ENCODE measurements at places on chromosomes 16 and 17.

- DNase-seq: no peak
Measured at GRCh38 chr16:57089406-57089805, 3.0 kb upstream of the CPNE2 start.

- no peak for DNase-seq
Measured at GRCh38 chr17:68512960-68513474, 787 bp downstream of the PRKAR1A start.

GRCh38 chr17:67628580-67629013, 89.1 kb upstream of the NOL11 start:
- no peak for DNase-seq

GRCh38 chr17:42868338-42868737, 17.3 kb downstream of the AOC3 start:
- DNase-seq: no peak

GRCh38 chr16:87418644-87419043, 26.5 kb downstream of the MAP1LC3B start:
- no peak for DNase-seq

DNA sequence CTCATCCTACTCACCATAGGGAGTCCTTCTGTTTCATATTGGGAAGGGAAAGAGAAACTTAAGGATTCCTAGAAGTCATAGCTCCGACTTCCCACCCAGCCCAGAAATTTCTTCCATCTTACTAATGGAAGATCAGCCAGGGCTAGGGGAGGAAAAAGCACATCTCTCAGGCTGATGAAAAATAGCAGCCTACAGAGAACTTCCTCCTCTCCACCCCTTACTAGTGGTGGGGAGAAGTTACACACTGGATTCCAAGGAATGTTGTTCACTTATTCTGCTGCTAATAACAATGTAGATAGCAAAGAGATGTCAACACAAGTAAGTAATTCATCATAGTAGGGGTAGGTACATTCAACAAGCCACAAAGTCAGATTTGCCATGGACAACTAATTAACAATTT, 94.4 kb downstream of the SPACA3 start:
- DNase-seq: no peak

DNA sequence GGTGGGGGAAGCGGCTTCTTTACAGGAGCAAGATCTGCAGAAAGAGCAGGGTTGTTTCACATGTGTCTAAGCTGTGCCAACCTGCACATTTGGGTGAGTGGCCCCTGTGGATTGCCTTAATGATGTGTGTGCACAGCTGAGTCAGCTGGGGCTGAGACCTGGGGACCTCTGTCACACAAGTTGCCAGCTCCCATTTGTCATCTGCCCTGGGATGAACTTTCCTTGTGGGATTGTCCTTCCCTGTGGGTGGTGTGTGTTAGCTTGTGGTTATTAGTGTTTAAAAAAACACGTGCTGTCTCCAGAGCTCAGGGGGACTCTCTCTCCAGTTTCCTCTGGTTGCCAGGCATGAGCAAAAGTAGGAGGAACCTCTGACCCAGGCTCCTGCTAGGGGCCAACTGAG, 400.5 kb upstream of the CCL2 start:
- no peak for DNase-seq

GRCh38 chr17:321386-321941, 31.1 kb downstream of the RPH3AL start:
- no peak for DNase-seq

DNA sequence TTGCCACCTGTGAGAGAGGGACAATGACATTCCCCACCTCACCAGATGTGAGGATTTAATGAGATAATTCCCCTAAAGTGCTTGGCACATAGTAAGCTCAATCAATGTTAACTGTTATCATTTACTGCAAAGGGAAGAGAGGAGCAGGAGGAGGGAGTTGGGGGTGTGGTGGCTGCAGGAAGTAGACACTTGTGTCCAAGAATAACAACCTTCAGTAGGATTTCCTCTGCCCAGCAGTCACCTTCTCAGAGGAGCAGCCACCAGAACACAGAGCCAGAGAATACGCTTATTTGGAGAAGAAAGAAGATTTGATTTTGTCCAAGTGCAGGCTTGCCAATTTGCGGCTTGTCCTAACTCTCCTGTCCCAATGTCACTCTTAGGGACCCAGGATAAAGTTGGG, 10.2 kb downstream of the CBX4 start:
- DNase-seq: no peak

- no peak for DNase-seq
Measured at GRCh38 chr16:48862087-48862532, 252.1 kb upstream of the N4BP1 start.

- DNase-seq: no peak
Measured at GRCh38 chr17:35726953-35727460, 4.4 kb upstream of the RASL10B start.

- DNase-seq: no peak
Measured at GRCh38 chr16:3472878-3473595, 22.3 kb downstream of the C16orf90 start.

GRCh38 chr16:85204242-85205010, 92.2 kb upstream of the CIBAR2 start:
- no peak for DNase-seq

DNA sequence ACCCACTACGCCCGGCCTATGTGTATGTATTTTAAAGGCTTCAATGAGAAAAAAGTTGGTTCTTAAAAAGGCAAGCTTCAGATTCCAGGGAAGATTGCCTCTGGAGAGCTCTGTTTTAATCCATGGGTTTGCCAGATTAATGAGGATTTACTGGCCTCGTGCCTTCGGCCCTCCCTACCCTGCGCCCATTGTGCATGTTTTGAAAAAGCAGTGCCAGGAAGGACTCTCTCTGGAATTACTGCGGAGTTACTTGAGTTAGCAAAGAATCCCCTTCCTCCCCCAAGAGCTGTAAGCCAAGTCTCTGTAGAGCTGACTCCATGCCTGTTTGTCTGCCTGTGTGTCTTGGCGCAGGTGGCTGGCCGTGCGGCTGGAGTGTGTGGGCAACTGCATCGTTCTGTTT, 98.9 kb downstream of the ABCC6 start:
- DNase-seq: no peak

DNA sequence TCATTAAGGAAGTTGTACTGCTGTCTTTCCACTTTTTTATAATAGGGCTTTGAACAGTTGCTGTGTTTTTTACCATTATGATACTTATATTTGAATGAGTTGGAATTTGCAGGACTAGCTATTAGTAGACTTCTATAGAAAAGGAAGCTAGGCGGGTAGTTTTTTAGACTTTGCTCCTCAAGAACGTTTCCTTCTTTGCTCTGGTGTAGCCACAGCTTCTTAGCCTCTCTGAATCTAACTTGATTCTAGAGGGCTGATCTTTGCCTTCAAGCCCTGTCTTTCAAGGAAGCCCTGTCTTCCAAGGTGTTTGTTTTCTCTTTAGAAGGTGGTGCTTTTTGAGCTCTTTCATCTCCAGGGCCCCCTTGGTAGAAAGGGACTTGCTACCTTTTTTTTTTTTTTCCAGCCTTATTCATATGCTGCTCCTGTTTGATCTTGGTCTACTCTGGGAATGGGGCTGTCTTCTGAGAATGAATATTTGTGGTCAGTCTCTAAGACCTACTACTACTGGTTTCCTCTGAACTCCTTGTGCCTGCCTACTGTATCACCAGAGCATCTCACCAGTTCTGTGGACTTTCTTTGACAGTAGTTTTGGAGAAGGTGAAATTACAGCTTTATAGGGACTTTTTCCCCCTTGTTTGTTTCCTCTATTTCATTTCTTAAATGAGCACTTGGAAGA, 52.3 kb upstream of the RASL10B start:
- no peak for DNase-seq

DNA sequence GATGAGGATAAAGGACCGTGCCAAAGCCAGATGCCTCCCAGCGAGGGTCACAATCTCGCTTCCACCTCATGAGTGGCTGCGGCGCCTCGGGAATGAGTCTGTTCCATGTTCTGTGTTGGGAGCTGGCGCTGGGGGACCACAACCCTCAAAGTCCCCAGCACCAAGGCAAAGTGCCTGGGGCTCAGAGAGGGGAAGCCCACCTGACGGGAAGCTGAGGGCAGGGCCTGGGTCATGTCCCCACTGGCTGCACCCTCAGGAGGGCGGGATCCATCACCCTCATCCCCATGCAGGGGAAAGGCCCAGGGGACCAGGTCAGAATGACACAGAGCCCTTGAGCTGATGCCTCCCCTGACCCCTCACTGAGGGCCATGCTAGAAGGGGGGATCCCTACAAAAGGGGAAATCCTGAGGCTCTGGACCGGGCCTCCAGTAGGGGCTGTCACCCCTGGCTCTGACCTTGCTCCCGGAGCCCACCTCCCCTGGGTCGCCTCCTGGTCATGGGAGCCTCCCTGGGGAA, 151.3 kb upstream of the PLCG2 start:
- no peak for DNase-seq

DNA sequence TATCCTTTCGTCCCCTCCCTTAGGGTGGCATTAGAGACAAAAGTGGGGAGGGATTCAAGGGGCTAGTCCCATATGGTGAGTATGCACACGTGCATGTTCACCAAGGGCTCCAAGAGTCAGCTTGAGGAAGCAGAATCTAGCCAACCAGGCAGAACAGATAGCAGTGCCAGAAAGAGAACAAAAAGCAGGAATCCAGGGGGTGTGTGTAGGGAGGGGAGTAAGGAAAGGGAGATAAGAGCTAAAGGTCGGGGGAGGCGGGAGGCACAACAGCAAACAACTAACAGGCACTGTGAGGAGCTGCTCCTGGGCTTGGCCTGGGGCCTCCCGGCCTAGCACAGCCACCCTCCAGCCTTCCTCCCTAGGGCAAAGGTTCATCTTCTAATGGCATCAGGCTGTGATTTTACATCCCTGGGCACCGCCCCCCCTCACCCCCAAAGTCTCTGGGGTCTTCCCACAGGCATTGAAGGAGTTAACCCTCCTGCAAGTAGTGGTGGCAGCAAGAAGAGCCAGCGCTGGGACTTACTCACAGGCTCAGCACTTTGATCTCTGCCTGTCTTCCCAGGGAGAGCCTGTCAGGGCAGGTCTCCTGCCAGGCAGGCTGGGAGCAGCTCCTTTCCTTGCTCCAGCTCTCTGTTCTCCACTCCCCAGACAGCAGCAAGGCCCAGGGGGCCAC, 12.4 kb upstream of the SUPT4H1 start:
- no peak for DNase-seq

- no peak for DNase-seq
Measured at GRCh38 chr16:82882982-82883835, 256.4 kb downstream of the CDH13 start.

GRCh38 chr17:44327715-44328449, 3.3 kb upstream of the SLC25A39 start:
- DNase-seq: no peak

GRCh38 chr16:74094962-74095361, 201.7 kb upstream of the PSMD7 start:
- DNase-seq: no peak

- DNase-seq: no peak
Measured at GRCh38 chr17:61863801-61864126, 436 bp upstream of the BRIP1 start.

DNA sequence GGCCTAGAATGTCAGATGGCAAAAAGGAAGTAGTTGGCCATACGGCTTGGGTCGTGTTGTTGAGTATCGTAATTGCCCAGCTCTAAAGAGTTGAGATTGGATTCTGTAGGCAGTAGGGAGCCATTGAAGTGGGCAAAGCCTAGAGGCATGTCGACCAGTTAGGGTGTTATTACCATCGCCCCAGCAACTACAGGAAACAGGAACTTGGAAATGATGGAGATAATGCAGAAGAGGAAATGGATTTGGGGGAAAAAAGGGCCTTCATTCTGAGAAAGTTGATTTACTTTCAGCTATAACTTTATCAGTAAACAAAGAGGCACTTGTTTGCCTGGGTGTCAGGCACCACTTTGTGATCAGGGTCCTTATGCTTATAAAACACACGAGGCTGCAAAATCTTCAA, 52.6 kb downstream of the COX10 start:
- DNase-seq: no peak

GRCh38 chr17:75010683-75011400, 1.6 kb upstream of the MRPL58 start:
- DNase-seq: no peak

DNA sequence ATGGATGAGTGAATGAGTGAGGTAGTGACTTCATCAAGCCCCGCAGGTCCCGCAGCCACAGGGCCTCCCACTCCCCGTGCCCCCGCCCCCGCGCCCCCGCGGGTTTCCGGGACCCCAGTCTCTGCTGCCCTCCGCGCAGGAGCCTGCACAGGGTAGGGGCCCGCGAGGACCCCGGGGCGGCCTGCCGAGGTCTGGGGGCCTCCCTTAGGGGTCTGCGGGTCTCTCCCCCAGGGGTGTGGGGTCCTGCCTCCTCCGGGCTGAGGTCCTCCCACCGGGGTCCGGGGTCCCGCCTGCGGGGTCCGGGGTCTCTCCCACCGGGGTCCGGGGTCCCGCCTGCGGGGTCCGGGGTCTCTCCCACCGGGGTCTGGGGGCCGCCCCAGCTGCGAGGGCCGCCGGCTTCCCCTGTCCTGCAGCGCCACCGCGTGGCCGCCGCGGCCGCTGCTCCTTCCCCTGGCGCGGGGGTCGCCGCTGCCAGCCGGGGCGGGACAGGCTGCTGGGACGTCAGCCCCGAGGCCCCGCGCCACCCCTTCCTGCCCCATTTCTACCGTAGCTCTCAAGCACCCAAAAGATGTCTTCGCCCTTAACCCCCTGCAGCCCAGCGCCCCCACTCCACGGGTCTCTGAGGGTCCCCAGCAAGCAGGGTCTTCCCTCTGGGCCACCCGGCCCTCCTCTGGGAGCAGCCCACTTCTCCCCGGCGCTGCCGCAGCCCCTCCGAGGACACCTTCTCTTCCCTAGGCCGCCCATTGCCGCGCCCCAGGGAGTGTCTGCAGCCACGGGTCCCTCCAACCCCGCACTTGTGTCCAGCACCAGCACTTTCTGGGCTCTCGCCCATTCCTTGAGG, 10.4 kb upstream of the CHMP6 start:
- DNase-seq: no peak

DNA sequence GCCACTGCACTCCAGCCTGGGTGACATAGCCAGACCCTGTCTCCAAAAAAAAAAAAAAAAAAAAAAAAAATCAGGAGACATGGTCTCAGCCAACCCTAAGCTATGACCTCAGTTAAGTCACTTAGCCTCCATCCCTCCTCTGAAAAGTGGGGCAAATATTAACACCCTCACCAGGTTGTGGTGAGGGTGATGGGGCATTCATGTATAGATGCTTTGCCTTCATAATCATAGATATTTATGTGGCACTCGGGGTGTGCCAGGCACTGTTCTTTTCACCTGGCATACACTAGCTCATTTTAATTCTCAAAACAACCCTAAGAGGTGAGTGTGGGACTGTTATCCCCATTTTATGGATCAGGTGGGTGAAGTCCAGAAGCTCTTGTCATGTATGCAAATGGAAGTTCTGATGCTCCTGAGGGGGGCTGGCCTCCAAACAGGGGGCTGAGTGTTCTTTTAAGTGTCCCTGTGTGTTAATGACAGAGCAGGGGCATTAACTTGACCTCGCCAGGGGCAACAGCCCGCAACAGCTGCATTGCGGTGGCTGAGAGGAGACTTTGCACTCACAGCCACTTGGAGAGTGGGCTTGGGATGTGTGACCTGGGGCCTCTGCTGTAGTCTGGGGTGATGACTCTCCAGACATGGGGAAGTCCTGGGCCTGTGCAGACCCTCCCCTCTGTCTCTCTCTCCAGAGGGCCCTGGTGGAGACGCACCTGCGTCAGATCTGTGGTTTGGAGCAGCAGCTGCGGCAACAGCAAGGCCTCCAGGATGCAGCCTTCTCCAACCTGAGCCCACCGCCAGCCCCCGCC, 4.1 kb downstream of the TBKBP1 start:
- no peak for DNase-seq
